ENCODE measurements at places on chromosomes 3 and 15.

DNA sequence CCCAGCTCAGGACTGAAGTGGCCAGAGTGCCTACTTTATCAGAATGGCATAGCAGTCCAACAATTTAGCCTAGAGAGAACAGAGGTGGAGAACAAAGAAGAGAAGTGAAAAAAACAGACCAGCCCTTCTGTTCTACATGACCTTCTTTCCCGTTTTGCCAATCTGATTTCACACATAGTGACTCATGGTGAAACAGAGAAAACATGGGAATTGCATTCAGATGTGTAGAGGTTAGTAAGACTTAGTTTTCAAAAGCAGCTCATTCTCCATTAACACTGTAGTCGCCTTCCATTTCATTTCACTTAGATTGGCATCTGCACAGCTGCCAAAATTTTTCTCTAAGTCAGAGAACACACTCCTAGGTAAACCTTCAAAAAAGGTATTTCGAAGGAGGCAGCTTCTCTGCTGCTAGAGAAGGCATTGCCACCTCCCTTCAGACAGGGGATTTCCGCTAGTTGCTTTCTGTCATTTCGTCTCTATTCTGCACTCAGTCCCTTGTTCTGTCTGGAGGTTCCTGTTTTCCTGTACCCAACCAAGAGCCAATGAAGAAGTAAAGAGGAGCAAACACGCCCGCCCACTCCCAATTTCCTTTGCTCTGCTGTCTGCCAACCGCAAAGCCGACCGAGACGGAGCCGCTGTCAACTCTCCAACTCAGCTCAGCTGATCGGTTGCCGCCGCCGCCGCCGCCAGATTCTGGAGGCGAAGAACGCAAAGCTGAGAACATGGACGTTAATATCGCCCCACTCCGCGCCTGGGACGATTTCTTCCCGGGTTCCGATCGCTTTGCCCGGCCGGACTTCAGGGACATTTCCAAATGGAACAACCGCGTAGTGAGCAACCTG, at the start of gene ARL6IP5:
Gene ARL6IP5, plus strand, starts transcription at position 612 of the 842 bp plus-strand sequence. Its CDS starts 111 bp downstream, at position 723.
- DNase-seq: peak; percentile 91

DNA sequence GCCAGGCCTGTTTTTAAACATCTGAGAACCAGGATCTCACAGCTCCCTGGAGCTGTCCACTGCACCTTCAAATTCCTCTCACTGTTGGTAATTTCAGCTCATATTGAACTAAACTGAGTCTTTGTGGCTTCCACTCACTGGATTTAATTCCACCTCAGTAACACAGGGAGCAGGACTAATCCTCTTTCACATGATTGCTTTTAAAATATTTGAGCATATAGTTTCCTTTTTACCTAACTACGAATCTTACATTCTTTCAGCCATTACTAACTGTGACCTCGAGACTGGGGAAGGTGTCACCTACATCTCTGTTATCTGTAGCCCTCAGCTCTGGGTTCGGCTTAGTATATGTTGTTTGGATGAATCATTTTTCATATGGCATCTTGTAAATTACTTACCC, 194.3 kb upstream of the C2CD4B start:
- DNase-seq: no peak

DNA sequence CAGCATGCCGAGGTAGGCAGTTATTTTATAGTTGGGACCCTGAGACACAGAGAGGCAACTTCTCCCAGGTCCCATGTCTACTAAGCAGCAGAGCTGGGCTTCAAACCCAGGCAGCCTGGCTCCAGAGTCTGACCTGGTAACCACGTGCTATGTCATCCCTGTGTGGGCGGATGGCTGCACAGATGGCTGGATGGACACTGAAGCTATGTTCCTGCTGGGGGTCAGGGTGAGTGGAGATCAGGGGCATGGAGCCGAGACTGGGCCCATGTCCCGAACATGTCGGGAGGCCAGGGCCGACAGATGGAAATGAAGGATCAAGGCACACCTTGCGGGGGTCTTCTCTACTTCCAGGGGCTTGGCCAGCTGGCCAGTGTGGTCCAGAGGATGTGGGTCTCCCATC, 9.3 kb upstream of the FBLN2 start:
- no peak for DNase-seq

DNA sequence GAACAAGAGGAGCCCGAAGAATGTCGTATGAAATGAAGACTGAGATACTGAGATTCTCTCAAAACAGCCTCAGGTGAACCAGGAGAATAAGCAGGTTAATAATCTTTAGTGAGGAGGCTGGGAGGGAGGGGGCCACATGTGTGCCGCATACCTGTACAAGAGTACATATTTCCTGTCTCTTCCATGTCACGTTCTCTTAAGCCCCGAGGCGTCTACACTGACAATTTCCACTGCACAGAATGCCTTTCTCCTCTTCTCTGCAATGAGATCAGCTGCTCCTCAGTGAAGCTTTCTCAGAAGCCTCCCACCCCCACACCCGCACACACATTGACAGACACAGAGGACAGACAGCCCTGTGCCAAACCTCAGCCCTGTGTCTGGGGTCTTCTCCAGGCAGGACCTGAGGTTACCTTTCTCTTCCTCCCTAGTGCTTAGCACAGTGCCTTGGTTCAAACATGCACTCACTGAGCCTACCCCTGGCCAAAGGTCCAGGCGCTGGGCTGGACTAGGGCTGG, 55.4 kb downstream of the PDZRN3 start:
- no peak for DNase-seq

DNA sequence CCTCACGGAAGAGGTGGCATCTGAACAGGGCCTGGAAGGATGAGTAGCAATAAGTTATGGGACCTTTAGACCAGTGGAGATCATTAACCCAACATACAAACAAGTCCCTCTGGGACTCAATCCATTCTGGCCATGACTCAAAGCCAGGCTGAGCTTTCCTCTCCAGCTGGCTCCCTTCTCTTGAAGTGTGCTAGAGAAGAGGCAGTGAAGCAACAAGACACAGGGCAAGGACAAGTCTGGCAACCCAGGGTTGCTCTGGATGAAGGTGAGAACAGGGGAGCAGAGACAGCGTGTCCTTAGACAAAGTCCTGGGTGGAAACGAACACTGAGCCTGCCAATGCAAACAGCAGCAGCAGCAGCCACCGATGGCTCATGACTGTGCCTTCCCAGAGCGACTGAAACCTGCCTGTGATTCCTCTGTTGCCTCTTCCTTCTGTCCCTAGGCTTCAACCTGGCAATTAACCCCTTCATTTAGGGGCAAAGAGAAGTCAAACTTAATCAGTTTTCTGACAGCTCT, 86.8 kb downstream of the BDH1 start:
- no peak for DNase-seq

DNA sequence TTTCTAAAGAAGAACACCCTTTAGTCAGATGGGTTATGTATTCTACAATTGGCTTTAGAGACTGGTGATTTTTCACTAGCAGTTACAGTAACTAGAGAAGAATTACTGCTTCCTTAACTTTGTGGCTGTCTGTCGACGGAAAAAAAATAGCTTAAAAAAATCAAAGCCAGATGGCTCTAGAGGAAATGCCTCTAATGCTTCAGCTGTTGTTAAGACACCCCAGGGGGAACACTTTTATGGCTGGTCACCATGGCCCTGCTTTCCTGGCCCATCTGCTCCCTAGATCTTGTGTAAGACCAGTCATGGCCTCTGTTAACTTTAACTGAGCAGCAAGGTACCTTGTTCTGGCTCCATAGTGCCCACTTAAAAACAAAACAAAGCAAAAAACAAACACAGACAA, 198.6 kb upstream of the PLSCR5 start:
- DNase-seq: no peak

DNA sequence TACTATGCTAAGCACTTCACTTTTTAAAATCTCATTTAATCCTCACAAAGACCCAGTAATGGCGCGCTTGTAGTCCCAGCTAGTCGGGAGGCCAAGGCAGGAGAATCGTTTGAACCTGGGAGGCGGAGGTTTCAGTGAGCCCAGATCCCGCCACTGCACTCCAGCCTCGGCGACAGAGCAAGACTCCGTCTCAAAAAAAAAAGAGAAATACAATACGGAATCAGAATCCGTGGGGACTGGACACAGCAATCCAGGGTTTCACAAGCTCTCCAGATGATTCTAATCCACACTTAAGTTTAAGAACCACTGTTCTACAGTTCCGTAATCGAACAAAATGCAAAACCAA, 426 bp upstream of the SUMF1 start:
- no peak for DNase-seq

DNA sequence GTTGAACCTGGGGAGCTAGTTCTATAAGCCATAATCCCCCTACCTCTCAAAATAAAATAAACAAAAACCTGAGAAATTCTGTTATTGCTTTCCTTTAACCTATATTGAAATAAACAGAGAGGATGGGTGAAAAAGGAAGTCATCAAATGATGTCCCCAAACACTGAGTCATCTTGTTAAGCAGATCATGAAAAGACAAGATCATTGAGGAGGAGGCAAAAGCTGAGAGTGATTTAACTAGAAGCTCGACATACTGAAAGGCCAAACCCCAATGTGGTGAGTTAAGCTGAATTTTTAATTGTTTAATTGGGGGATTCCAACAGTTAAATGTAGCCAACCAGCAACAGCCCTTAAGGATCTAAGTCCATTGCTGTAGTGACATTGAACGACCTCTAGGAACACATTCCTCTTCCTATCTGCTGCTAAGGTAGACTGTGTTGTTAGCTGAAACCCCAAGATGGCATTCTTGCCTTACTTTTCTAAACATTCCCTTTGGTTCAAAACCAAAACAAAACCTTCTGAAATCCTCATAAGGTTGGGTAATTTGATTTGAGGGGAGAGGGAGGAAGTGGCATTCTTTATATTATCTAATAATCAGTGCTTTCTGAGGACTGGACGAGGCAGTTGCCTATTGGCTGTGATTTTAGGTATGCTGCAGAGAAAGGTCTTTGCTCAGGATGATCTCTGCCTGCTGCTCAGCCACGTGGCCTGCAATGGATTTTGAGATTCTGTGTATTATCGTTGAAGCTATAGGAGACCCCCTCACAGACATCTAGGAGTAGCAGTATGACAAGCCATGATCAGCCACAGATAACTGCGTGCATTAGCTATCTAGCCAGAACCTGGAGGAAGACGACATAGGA, 62.7 kb upstream of the BNIP2 start:
- peak; percentile 74 for DNase-seq

GRCh38 chr3:72186400-72186855, 401.5 kb upstream of the PROK2 start:
- no peak for DNase-seq

- no peak for DNase-seq
Measured at GRCh38 chr3:129602730-129603560, 3.5 kb downstream of the PLXND1 start.

GRCh38 chr15:75307778-75308390, 25.2 kb downstream of the GOLGA6D start:
- DNase-seq: no peak

DNA sequence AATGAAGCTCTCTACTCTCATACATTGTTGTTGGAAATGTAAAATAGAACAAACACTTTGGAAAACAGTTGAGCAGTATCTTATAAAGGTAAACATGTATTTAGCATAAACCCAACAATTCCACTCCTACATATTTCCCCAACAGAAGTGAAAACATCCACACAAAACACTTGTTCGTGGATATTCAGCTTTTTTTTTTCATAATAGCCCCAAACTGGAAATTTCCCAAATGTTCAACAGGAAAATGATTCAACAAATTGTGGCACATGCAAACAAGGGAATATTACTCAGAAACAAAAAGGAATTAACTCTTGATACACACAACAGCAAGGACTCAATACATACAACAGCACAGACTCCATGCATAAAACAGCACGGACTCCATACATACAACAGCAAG, 28.5 kb downstream of the RFTN1 start:
- DNase-seq: no peak

DNA sequence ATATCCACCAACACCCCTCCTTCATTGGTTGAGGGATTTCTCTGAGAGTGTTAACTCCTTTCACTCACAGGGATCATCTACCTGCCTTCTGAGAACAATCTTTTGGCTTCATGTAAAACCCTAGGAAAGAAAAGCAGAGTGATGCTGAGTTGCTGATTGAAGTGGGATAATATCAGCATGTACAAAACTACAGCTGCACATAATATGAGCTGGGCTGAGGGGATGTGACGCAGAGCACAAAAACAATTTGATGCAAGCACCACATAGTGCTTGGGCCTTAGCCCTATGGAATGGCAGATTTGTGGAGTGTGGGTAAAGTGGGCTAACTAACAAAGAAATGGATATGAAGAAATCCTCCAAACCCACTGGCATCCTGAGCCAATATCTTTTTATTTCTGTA, 267.6 kb upstream of the KCNH8 start:
- DNase-seq: no peak

DNA sequence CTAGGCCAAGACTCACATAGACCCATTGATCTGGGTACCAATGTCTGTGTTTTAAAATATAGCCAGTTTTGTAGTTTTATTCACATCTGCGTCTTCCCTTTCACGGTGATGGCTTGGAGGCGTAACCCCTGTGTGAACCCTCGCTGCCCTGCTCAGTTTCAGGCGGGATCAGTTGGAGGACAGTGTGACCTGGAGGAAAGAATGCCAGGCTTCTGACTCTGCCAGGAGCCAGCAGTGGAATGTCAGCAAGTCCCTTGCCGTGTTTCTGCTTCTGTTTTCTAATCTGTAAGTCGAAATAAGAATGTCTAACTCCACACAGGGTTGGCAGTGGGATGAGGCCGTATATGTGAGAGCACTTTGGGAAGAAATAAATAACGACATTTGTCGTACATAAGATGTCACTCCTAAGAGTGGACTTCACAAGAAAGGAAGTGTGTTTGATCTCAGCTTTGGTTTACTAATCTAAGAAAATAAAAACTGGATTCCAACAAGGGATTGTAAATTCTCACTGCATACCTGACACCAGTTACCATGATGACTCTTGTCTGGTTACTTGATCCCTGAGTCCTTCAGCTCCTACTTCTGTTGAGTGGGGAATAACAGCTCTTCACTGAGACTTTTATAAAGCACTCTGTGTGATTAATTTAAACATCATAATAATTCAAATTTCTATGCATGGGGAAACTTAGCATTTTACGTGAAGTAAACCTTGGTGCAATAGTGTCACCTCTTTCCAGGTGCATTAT, 6.3 kb upstream of the CA12 start:
- no peak for DNase-seq

- no peak for DNase-seq
Measured at GRCh38 chr15:49830391-49830790, 209.5 kb downstream of the DTWD1 start.

DNA sequence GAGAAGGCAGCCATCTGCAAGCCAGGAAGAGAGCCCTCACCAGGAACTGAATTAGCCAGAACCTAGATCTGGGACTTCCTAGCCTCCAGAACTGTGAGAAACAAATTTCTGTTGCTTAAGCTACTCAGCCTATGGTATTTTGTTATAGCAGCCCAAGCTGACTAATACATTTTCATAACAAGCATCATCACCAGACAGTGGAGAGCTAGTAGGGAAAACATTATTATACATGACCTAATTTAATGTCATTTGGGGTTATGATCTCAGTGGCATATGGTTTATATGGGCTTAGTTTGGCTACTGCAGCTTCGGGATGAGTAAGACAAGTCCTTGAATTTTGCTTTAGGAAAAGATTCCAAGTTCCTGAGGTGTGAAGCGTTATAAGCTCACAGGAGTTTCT, 35.6 kb downstream of the LNP1 start:
- DNase-seq: no peak

DNA sequence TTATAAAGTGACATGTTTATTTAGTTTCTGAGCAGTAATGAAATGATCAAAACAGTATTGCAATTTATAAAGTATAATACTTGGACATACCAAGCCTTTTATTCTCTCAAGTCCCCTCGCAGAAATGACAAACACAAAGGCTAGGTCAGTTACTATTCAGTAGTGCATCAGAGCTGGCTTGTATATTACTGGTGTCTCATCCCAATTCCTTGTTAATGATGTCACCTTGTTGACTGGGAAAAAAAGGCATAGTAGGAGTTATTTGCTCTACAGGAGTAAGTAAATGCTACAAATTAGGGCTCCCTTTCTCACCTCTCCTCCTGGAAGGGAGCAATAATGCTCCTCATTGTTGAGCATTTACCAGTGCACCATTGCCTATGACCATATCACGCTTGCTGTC, 317.6 kb downstream of the CHL1 start:
- DNase-seq: no peak

Measured in stimulated activated naive CD4-positive, alpha-beta T cell (primary cell).